ENCODE measurements at places on chromosomes 7 and 10.
A peak's percentile ranks its signal among the peaks of the same experiment; 100 is the strongest.

DNA sequence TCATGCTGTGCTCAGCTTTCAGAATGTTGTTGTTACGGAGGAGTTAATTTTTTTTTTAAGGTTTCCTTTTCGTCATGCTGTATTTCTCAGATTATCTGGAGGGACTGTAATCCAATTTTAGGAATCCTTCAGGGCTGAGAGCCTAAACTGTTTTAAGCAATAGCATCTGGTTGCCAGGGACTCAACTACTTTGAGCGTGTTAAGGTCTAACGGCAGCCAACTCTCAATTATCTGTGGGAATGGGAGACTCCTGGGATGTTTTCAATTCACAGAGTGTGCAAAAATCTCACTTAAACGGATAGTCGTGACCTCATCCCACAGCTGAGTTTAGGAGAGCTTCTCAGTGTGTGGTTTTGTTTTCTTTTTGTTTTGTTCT is 291.7 kb downstream of the AUTS2 start:
- DNase-seq = no peak

DNA sequence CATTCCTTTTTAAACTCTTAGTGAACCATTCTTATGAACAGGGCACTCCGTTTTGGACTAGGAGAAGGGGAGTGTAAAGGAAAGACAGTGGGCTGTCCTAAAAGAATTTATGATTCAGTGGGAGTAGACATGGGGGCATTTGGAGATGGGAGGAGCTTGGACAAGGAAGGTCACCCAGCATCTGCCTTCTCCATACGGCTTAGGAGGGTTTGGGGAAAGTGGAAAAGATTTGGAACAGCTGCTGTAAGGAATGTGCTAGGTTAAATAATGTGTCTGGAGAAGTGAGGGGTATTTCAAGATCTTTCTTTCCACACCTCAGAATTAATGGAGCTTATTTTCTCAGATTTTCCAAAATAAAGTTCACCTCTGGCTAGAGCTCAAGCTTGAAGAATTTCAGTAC is 24.0 kb downstream of the SLC35G1 start:
- DNase-seq = no peak

DNA sequence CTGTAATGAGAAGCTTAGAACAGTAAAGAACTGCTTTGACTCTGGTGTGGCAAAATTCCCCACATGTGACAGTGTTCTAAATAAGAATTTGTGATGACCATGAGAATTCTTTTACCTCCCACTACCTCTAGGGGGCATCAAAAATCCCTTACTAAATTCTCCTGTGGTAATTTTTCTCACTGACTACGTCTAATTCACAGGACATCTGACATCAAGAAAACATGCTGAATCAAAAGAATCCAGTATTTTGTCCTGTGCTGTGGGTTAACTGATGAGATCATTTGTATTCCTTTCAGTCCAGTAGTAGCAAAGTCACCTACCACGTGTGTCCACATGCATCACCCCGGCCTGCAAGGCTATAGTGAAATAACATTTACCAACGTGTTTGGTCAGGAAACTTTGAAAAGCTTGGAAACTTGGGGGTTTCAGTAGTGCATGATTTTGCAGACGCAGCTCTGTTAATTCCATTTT is 103.8 kb downstream of the ATE1 start:
- DNase-seq = peak; percentile 61

DNA sequence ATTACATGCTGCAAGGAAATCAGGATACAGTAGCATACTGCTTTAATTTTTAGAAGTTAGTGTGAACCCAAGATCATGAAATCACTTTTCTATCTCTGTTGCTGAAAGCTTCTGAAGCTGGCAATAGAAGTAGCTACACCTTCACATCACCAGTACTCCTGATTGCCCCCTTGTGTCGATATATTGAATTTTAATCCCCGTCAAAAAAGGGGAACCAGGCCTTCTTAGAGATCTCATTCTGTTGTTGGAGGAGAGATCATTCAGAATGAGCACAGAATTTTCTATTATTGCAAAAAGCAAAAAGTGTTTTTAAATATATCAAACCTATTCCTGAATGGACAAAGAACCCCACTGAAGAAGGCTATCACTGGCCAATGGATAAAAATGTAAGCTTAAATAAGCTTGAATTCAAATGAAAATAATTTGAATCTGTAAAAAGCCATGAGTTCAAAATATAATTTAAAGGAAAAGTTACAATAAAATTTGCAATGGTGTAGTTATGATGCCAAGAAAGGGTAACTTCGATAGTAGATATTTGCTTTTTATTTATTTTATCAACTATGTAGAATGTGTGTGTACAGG is 39.7 kb upstream of the TEX47 start:
- DNase-seq = peak; percentile 4

GRCh38 chr7:36898186-36898585 is 173.9 kb upstream of the AOAH start:
- DNase-seq = no peak

DNA sequence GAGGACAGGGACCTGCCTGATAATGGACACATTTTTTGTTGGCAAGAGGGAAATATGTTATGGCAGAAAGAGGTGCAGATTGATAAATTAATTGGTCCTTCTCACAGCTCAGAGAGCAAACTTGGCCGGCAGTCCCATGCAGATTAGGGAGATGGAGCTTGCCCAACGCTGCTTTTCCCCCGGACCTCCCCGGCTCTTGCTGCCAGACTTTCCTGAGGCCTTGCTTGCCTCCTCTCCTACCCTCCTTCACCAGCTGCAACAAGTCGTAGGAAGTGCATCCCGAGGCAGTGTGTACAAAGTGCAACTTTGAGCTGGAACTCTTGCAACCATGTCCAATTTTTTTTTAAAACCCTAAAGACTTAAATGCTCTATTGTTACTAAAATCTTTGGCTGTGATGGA is 215.5 kb downstream of the LRMDA start:
- no peak for DNase-seq

- peak; percentile 6 for DNase-seq
Observed at GRCh38 chr10:111990734-111991133, 192.8 kb downstream of the GPAM start.

All from AG08395 (cell line).